ENCODE measurements at places on chromosomes 5 and 9. TPM values are rescaled to one million over a fixed set of nuclear protein-coding genes. Genes with fewer than 3 reads are reported as not detected.

FBP2 gene
- not detected for total RNA-seq

SOX30 gene
- not detected for total RNA-seq

STPG3 gene
- 0.18 TPM for total RNA-seq

TAS2R1 gene
- not detected for total RNA-seq

CATSPER3 gene
- total RNA-seq = 1.1 TPM

ERP44 gene
- 18.3 TPM for total RNA-seq
